ENCODE measurements at places on chromosomes 12 and 14.

GRCh38 chr12:25377469-25378177, 126.9 kb upstream of the KRAS start:
- no peak for DNase-seq

- DNase-seq: no peak
Measured at GRCh38 chr12:30067146-30067545, 283.4 kb upstream of the TMTC1 start.

DNA sequence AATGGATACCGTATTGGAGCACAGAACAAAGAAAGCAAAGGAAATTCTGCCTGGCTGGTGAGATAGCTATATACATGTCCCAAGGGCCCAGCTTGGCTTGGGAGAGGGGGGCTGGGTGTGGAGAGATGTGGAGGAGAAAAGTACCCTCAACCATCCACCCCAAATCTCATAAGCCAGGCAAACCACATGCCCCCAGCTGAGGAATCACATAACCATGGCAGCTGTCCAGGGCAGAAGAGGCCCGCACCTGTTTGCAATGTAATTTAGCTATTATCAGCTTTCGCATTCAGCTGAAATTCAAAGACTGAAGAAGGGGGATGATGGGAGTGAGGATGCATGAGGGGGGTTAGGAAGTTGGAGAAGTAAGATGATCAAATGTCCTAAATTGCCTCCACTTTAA, 196.1 kb downstream of the TBX5 start:
- no peak for DNase-seq

GRCh38 chr14:103198131-103199105, 75.2 kb downstream of the TNFAIP2 start:
- no peak for DNase-seq

DNA sequence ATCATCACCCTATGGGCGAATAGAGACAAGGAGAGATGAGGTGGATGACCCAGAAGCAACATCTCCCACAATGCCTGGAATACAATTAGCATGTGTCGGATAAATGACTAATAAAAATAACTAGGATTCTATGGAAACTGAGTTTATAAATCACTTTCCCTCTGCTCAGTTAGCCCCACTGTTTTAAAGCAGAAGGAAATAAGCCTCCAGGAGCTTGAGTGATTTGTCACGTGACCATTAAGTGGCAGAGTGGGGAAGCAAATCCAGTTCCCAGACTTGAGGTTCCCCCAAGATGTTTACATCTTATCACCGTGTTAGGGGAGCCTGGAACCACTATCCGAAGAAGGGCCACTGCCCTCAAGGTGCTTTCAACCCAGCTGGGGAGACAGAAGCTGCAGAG, 136.5 kb upstream of the CCND2 start:
- DNase-seq: no peak

GRCh38 chr14:49405291-49405690, 180.9 kb downstream of the RPS29 start:
- no peak for DNase-seq

GRCh38 chr14:69475194-69475818, 9.2 kb upstream of the PLEKHD1 start:
- DNase-seq: no peak

GRCh38 chr12:16163146-16163545, 114.3 kb downstream of the SLC15A5 start:
- no peak for DNase-seq

- no peak for DNase-seq
Measured at GRCh38 chr14:96089401-96089800, 50.2 kb downstream of the C14orf132 start.

- peak; percentile 3 for DNase-seq
Measured at GRCh38 chr12:100141998-100142850, 450 bp downstream of the BLTP3B start.

GRCh38 chr12:75814851-75815754, 216.5 kb downstream of the PHLDA1 start:
- DNase-seq: no peak

DNA sequence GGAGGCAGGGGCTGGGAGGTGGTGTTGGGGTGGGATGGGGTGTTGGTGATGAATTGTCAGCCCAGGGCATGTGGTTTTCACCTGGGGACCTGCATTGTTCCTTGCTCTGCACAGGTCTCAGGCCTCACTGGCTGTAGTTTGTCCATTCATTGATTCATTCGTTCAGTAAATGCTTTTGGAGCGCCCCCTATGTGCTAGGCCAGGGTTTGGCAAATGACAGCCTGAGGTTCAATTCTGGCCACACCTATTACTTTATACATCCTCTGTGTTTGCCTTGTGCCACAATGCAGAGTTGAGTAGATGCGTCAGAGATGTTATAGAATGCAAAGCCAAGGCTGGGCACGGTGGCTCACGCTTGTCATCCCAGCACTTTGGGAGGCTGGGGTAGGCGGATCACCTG, 4.7 kb downstream of the ADCK1 start:
- no peak for DNase-seq

DNA sequence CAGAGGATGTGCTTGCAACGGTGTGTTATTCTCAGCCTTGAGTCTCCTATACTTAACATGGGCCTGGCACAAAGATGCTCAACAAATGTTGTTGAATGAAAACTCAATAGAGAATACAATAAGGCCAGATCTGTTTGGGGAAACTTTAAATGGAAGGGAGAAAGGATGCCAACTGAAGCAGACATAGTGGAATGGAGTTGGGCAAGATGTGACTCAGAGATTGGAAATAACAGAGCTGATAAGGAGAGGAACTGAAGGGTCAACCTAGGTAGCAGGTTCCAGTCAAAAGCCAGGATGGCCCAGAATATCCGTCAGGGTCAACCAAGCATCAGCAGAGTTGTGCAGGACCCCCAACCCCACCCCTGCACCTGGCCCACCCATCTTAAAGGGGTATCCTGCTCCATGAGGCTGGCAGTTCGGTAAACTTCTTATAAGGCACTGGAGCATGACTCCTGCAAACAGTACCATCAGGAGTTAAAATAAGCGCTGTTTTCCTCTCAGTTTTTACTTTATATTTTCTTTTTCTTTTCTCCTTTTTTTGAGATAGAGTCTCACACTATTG, 1.1 kb upstream of the BCDIN3D start:
- DNase-seq: no peak

GRCh38 chr14:56195704-56196103, 77.5 kb downstream of the PELI2 start:
- no peak for DNase-seq

- DNase-seq: no peak
Measured at GRCh38 chr12:54266852-54267251, 13.1 kb downstream of the CBX5 start.

GRCh38 chr12:81450920-81451739, 308.0 kb downstream of the PPFIA2 start:
- DNase-seq: no peak

GRCh38 chr12:54136844-54137580, 51.8 kb downstream of the SMUG1 start:
- no peak for DNase-seq

DNA sequence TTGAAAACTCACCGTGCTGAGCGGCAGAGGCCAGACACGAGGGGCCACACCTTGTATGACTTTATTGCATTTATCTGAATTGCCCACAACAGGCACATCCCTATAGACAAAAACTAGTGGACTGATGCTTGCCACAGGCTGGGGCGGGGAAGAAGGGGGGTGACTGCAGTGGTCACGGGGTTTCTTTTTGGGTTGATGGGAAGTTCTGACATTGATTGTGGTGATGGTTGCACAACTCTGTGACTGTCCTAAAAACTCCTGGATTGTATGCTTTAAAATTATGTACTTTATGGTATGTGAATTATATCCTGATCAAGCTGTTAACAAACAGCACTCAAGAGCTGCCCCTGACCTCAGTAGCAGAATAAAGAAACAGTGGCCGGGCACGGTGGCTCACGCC, 25.7 kb downstream of the DHX37 start:
- no peak for DNase-seq

- no peak for DNase-seq
Measured at GRCh38 chr12:42422785-42423184, 96.8 kb downstream of the PPHLN1 start.

DNA sequence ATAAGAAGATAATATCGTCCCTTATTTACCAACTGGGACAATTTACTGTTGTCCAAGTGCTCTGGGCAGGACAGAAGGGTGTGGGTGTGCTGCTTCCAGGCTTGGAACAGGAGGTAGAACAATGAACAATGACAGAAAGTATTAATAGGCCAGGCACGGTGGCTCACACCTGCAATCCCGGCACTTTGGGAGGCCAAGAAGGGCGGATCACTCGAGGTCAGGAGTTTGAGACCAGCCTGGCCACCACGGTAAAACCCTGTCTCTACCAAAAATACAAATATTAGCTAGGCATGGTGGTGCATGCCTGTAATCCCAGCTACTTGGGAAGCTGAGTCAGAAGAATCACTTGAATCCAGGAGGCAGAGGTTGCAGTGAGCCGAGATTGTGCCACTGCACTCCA, 2.5 kb downstream of the IFI27 start:
- no peak for DNase-seq

DNA sequence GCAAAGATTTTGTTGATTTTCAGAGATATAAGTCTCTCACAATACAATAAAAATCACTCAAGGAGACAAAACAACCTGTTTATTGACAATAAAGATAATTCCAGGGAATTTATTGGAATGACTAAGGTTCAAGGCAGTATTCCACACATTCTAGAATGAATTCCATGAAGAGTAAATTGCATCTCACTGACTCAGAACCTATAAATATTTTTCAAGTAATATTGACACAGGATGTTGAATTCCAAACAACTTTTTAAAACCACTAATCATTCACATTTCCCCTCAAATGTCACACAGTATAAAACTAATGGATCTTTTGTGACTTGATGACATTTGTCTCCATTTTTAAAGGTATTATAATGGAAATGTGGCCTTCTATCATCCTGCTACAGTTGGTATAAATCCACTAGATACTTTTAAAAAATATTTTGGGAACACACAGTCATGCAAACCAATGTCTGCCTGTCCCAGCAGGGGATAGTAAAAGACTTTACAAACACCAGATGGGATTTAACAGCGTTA, 42.1 kb upstream of the LGR5 start:
- DNase-seq: no peak

- DNase-seq: no peak
Measured at GRCh38 chr12:49364989-49365388, 2.3 kb upstream of the SPATS2 start.

GRCh38 chr12:64450711-64451486, 1.0 kb upstream of the TBK1 start:
- DNase-seq: no peak

- DNase-seq: no peak
Measured at GRCh38 chr12:65925626-65926025, 101.3 kb downstream of the HMGA2 start.

DNA sequence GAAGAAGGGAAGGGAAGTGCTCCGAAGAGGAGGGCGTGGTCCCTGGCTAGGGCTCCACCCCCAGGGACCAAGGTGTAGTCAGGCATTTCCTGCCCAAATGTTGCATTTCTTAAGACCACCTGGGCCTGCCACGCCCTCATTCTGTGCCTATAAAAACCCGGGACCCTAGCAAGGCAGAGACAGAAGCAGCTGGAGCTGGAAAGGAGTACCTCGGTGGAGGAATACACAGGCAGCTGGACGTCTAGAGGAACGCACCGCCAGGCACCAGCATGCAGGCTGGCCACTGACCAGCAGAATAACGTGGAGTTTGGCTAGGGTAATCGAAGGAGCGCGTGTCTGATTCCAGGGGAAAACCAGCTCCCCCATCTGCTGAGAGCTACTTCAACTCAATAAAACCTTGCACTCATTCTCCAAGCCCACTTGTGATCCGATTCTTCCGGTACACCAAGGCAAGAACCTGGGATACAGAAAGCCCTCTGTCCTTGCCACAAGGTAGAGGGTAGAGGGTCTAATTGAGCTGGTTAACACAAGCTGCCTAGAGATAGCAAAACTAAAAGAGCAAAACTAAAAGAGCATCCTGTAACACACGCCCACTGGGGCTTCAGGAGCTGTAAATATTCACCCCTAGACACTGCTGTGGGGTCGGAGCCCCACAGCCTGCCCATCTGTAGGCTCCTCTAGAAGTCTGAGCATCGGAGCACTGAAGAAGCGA, 21.0 kb downstream of the CFL2 start:
- DNase-seq: no peak

GRCh38 chr12:28830491-28830890, 318.6 kb upstream of the FAR2 start:
- DNase-seq: no peak

DNA sequence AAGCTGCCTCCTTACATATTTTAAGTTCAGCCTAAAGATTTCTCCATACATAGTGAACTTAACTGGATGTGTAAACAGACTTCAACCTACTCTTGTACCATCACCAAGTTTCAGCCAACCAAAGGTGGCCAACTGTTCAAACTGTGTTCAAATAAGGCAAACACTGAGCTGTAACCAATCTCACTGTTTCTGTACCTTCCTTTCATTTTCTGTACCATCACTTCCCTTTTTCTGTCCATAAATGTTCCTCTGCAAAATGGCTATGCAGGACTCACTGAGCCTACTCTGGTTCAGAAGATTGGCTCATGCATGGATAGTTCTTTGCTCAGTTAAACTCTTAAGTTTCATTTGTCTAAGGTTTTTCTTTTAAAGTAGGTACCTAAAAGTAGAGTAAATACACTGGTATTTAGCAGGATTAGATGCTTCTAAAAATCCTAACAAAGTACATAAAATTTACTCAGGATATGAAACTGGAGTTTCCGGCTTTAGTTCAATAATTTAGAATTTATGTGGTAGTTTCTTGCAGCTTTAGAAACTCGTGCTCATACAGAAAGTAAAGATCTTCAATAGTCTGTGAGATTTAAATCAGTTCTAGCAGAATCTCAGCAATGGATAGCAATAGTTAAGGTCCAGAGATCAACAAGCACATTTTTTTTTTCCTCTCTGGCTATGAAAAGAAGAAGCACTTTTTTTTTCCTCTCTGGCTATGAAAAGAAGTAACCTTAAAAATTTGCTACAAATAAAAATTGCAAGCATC, 282.0 kb upstream of the PPFIA2 start:
- DNase-seq: no peak

DNA sequence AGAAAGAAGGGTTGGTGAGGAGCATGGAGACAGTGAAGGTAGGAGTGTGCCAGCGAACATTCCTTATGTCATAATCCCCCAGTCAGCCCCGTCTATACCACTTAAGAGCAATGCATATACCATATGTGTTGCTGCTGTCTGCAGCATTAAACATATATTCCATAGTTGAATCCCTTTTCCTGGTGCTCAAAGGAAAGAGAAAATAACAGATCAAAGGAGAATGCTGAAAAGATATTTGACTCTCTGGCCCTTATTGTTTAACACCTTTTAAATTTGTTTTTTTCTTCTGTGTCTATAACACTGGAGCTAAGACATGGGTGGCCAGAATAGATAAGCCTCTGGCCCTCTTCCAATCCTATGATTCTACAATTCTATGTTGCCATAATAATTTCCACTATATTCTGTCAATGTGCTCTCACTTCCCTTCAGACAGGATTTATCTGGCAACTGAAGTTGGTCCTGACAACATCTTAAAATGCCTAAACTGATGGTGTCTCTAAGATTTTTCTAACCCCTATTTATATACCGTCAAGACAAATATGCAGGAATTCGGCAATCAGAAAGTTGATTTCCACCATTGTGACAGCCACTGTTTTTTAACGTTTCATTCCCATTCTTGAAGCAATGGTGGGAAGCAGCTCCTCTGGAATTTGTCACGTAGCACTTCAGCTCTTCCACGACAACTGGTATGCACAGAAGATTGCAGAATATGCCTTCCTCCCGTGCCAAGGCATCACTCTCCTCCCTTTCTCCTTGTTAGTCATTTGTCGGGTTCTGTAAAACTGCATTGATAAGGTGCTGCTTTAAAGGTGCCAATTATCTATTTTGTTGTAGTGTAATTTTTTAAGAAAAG, 204.7 kb downstream of the BCAT1 start:
- DNase-seq: no peak
